ENCODE measurements at places on chromosomes 2 and 18. TPM values are rescaled to one million over a fixed set of nuclear protein-coding genes. Genes with fewer than 3 reads are reported as not detected.

The CPS1 gene
- total RNA-seq, result 16.0 TPM

The ZNF513 gene
- total RNA-seq, result 7.7 TPM

DNA sequence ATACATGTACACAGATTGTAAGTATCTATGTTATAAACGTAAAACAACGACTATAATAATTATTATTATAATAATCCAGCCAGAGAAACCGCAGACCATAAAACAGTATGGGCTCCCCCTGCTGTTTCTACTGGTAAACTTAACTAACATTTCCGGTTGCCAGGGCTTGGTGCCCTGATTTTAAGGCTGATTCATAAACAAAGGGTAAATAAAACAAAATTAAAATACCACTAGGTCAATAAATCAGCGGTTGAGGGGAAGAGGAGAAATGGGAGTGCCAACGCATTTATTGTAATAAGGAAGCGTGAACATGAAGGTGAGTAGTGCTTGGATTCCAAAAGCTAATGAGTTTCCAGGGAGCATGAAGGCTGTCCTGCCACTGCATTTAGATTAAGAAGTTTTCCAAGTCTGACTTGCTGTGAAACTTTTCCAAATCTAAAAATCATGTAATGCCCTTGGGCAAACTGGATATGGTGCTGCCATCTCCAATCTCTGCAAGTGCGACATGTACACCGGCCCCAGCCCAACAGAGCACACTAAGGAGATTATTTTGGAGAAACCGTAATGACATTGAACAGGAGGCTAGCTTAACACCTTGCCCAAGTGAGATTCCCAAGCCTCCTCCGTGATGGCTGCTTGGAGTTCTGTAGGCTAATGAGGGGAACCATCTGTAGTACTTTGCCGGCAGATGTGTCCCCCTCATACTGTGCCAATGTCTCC, 50.7 kb upstream of the HNRNPA3 start:
- peak; percentile 37 for DNase-seq
- H3K27ac ChIP-seq, result no peak overlapping the region
- H3K27me3 ChIP-seq, result no peaks in the 10 kb centered on the region
- no peak overlapping the region for H3K4me3 ChIP-seq
- peaks cover 33% of the 10 kb centered on the region for H3K4me1 ChIP-seq
- no peaks in the 10 kb centered on the region for H3K36me3 ChIP-seq

The REEP1 gene
- total RNA-seq, result 0.78 TPM

GRCh38 chr2:163716101-163716500, 19.7 kb downstream of the FIGN start:
- no peaks in the 10 kb centered on the region for H3K36me3 ChIP-seq
- no peaks in the 10 kb centered on the region for H3K4me1 ChIP-seq
- H3K27me3 ChIP-seq, result no peaks in the 10 kb centered on the region
- H3K27ac ChIP-seq, result no peak overlapping the region
- no peak for DNase-seq
- no peak overlapping the region for H3K4me3 ChIP-seq

The TSPYL6 gene
- total RNA-seq, result not detected

The CHRNG gene
- not detected for total RNA-seq

- H3K36me3 ChIP-seq, result no peaks in the 10 kb centered on the region
- H3K27ac ChIP-seq, result no peak overlapping the region
- no peaks in the 10 kb centered on the region for H3K27me3 ChIP-seq
- no peak overlapping the region for H3K4me3 ChIP-seq
Measured at GRCh38 chr2:228767196-228767595, 503.9 kb downstream of the PID1 start.

DNA sequence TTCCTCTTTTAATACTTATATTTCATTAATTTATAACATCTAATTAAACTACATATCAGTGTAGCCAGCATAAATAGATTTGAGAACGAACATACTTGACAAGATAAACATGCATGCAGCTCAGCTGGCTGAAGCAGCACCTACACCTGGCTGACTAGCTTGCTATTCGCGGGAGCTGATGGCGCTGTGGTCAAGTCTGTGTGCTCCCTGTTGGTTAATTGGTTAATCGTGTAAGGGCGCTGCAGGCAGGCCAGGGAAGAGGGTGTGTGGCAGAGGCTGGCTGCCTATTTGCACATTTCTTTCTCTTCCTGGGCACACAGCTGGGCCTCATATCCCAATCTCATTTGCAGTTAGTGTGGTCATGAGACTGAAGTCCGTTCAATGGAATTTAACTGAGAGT, 14.5 kb upstream of the VWA3B start:
- no peak overlapping the region for H3K4me3 ChIP-seq
- H3K27ac ChIP-seq, result no peak overlapping the region
- DNase-seq, result no peak
- H3K4me1 ChIP-seq, result no peaks in the 10 kb centered on the region

DNA sequence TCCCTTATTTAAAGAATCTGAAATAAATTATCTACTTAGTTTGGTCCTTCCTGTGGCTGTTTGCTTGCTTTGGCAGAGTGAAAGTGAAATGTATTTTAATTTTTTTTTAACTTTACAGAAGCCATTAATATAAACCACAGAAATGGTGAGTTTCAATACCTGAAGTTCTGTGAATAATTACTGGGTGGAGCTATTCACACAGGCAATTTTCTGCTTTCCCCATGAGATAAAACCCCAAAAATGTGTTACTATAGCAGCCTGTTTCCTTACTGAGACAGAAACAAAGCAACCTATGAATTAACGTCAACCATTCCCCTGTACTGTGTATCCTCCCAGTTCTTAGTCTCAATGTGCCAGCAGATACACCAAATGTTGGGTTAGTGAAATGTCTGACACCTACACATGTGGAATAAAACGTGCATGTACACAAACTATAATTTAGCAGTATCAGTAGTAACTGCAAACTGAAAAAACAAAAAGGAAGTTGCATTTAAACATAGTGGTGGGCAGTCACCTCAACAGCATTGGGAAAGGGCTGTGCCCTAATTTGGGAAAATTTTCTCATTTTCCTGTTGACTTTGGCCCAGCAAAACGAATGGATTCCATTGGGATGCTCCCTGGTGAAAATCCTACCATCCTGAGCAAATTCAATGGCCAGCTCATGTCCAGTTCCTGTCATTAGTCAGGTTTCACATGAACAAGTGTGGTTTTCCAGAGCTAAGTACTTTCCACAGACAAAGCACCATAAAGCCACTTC, 73.1 kb upstream of the RMDN2 start:
- no peaks in the 10 kb centered on the region for H3K27me3 ChIP-seq
- no peaks in the 10 kb centered on the region for H3K4me1 ChIP-seq
- no peak overlapping the region for H3K4me3 ChIP-seq

- DNase-seq, result no peak
- no peaks in the 10 kb centered on the region for H3K27me3 ChIP-seq
- H3K27ac ChIP-seq, result no peak overlapping the region
- H3K4me3 ChIP-seq, result no peak overlapping the region
- peaks cover 42% of the 10 kb centered on the region for H3K36me3 ChIP-seq
Measured at GRCh38 chr2:217886091-217886490, 116.7 kb downstream of the TNS1 start.

DNA sequence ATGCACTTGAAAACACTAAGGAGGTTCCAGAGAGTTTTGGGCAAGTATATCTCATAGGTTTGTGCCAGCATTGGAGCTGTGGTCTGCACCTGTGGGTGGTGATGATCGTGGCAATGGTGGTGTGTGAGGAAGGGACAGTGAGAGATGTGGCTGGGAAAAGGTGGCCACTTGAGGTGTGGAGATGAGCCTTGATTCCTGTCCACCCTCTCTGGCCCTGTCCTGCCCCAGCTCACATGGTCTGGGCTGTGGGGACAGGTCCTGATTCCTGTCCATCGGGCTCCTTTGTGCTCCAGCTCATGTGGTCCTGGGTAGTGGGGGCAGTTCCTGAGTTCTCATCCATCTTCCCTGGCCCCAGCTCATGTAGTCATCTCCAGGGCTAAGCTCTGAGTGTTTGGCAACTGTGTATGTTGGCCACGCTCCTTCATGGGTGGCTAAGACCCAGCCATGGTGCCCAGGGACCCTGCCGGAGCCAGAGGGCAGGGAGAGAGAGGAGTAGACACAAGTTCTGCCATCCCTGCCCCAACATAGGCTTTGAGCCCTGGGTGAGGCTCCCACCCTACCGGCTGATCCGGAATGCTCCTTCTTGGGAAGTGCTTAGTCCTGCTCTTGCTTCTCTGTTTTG, 294.4 kb upstream of the HDAC4 start:
- no peak overlapping the region for H3K4me3 ChIP-seq
- no peaks in the 10 kb centered on the region for H3K4me1 ChIP-seq
- DNase-seq, result peak; percentile 27

The TEKT4 gene
- not detected for total RNA-seq

The CYP27A1 gene
- 4.1 TPM for total RNA-seq

GRCh38 chr2:60148716-60149115, 404.7 kb downstream of the BCL11A start:
- no peak overlapping the region for H3K4me3 ChIP-seq
- no peak overlapping the region for H3K27ac ChIP-seq
- no peaks in the 10 kb centered on the region for H3K4me1 ChIP-seq
- H3K36me3 ChIP-seq, result no peaks in the 10 kb centered on the region
- no peaks in the 10 kb centered on the region for H3K27me3 ChIP-seq
- DNase-seq, result no peak

The BUB1 gene
- 52.8 TPM for total RNA-seq

GRCh38 chr2:9708683-9709538, 78.1 kb upstream of the YWHAQ start:
- H3K27ac ChIP-seq, result no peak overlapping the region
- H3K4me3 ChIP-seq, result no peak overlapping the region
- DNase-seq, result no peak
- H3K36me3 ChIP-seq, result no peaks in the 10 kb centered on the region

GRCh38 chr2:191666732-191667131, 11.2 kb upstream of the NABP1 start:
- no peaks in the 10 kb centered on the region for H3K27me3 ChIP-seq
- H3K4me1 ChIP-seq, result peaks cover 20% of the 10 kb centered on the region
- DNase-seq, result no peak
- no peaks in the 10 kb centered on the region for H3K36me3 ChIP-seq

DNA sequence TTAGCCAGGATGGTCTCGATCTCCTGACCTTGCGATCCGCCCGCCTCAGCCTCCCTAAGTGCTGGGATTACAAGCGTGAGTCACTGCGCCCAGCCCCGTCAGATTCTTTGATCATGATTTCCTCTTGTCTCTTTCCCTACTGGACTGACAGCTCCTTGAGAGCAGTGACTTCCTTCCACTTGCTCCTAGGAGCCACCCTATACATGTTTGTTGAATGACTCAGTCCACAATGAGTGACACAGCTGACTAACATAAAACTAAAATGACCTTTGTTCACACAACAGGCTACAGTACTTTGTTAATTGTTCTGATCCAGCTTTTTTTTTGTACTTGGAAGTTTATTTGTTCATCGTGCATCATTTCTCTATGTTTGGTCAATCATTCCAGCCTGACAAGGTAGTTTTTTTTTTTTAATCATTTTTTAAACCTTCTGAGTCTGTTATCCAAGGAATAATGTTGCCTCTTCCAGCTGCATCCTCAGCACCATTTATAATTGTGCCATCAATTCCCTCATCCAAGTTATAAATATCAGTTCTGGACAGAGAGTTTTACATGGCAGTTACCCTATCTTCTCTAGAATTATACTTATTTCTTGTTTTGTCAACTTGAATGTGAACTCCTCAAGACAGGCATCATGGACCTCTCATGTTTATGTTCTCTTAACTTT, 42.9 kb upstream of the TUBA3E start:
- H3K27me3 ChIP-seq, result no peaks in the 10 kb centered on the region
- peaks cover 3% of the 10 kb centered on the region for H3K4me1 ChIP-seq
- no peak overlapping the region for H3K4me3 ChIP-seq
- no peak overlapping the region for H3K27ac ChIP-seq
- no peaks in the 10 kb centered on the region for H3K36me3 ChIP-seq

GRCh38 chr18:24982831-24983230, 369.1 kb downstream of the ZNF521 start:
- H3K27me3 ChIP-seq, result no peaks in the 10 kb centered on the region
- no peaks in the 10 kb centered on the region for H3K4me1 ChIP-seq
- no peak for DNase-seq
- no peaks in the 10 kb centered on the region for H3K36me3 ChIP-seq
- H3K27ac ChIP-seq, result no peak overlapping the region
- no peak overlapping the region for H3K4me3 ChIP-seq

DNA sequence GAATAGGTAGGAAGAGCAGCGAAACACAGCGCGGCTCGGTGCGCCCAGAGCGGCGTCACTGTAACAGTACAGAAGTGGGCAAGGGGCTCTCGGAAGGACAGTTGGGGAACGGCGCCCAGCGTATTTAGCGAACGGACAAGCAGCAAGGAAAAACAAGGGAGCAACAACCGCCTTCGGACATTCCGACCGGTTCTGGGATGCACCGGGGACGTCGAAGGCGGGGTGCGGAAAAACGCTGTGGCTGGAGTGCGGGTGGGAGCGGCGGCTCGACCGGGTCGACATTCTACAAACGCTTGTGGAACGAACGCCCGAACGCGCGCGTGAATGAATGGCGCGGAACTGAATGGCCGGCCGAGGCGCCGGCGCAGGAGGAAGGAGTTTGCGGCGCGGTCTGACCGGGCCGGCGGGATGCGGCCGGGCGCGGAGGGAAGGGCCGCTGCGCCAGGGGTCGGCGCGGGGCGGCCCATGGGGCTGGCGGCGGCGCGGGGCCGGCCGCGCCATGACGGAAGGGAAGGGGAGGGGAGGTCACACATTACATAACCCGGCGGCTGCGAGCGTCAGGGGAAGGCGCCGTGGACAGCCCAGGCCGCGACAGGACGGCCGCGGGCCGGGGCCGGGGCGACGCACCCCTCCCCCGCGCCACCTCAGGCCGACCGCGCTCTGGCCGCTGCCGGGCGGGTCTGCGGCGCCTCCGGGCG, 605 bp downstream of the REV1 start:
- peaks cover 11% of the 10 kb centered on the region for H3K36me3 ChIP-seq
- H3K27ac ChIP-seq, result peak overlapping the region; percentile 92
- H3K27me3 ChIP-seq, result peaks cover 8% of the 10 kb centered on the region
- DNase-seq, result peak; percentile 63
- no peaks in the 10 kb centered on the region for H3K4me1 ChIP-seq
- H3K4me3 ChIP-seq, result peak overlapping the region; percentile 93

The CYB5A gene
- total RNA-seq, result 237 TPM

DNA sequence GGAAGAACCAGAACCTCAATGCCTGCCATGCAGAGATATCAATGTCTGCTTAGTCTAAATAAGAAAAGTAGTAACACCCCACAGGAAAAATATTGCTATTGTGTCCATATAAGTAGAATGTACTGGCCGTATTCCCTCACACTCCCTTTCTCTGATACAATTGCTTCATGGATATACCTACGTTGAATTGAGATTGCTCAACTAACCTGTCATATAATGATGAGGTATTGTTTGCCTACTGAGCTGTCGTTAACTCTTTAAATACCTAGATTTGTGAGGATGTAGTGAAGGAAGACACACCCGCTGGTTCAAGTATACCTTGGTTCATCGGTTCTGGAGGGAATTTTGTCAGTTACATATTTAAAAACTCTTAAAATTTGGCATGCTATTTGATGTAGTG, 480.7 kb upstream of the TCF4 start:
- H3K27me3 ChIP-seq, result no peaks in the 10 kb centered on the region
- H3K36me3 ChIP-seq, result no peaks in the 10 kb centered on the region
- peaks cover 14% of the 10 kb centered on the region for H3K4me1 ChIP-seq
- DNase-seq, result no peak

GRCh38 chr2:127408807-127409099, 9.5 kb upstream of the PROC start:
- peak overlapping the region; percentile 94 for H3K27ac ChIP-seq
- H3K4me3 ChIP-seq, result no peak overlapping the region
- no peaks in the 10 kb centered on the region for H3K36me3 ChIP-seq
- peaks cover 56% of the 10 kb centered on the region for H3K4me1 ChIP-seq

- no peaks in the 10 kb centered on the region for H3K36me3 ChIP-seq
- no peak overlapping the region for H3K4me3 ChIP-seq
- no peaks in the 10 kb centered on the region for H3K4me1 ChIP-seq
- no peak for DNase-seq
- no peaks in the 10 kb centered on the region for H3K27me3 ChIP-seq
Measured at GRCh38 chr2:98656800-98657199, 48.4 kb downstream of the UNC50 start.
